ENCODE measurements at places on chromosomes 16 and 17. TPM values are rescaled to one million over a fixed set of nuclear protein-coding genes. Genes with fewer than 3 reads are reported as not detected.

DNA sequence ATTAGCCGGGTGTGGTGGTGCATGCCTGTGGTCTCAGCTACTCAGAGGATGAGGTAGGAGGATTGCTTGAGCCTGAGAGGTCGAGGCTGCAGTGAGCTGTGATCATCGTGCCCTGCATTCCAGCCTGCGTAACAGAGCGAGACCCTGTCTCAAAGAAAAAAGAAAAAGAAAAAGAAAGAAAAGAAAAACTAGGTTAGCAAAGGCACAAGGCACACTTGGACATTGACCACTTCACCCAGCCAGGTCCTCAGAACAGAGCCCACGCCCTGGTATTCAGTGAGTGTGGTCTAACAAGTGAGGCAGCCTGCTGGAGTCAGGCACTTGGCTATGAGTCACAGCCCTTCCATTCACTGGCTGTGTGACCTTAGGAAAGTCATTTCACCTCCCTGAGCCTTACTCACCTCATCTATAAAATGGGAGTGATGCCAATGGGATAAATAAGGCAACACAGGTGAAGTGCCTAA, 10.4 kb downstream of the MILR1 start:
- DNase-seq: no peak

GRCh38 chr16:16877061-16877460, 498.1 kb downstream of the NPIPA7 start:
- no peak for DNase-seq

- no peak for DNase-seq
Measured at GRCh38 chr16:25045696-25046381, 30.7 kb upstream of the ARHGAP17 start.

DNA sequence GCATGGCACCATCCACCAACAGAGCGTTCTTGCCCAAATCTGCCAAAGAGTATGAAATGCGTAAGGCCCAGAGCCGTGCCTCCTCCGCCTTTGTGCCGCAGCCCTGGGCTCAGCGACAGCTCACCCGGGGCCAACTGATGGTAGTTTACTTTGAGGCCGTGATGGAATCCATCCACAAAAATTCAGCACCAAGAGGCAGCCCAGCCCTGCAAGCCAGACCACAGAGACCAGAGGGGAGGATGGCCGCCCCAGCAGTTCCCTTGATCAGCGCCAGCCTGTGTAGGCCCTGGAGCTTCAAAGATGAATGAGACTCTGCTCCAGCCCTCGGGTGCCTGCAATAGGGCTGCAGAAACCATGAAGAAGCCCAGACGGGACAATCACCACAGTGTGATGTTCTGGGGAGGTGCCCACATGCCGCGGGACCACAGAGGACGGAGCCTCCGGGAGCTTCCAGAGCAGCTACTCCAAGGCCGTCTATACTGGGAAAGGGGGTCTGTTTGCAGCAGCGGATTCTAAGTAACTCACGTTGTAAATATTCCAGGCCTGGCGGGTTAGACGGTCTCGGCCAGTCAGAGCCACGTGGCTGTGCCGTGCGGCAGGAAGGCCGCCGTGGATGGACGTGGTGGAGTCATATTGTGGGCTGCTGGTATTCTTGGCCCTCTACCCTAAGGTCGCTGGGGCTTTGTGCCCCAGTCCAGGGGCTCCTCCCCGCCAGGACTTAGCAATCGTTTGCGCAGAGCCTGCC, 80.3 kb downstream of the RBFOX3 start:
- DNase-seq: no peak

The SLC6A2 gene
- 0.10 TPM for polyA plus RNA-seq

DNA sequence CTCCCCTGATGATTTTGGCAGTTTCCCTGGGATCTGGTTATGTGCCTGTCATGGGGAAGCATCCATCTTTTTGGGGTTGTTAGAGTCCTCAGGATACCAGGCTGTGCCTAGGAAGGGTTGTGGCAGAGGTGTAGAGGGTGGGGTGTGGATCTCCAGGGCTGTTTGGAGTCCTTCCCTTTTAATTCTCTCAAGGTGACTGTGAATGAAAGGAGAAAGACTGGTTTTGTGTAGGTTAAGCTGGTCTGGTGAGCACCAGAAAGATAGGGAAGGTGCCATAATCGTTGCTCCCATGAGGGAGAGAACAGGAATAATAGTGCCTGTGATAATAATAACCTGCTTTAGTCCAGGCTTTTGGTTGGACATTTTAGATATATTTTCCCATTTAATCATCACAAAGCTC, 7.0 kb downstream of the MAP2K4 start:
- DNase-seq: no peak

DNA sequence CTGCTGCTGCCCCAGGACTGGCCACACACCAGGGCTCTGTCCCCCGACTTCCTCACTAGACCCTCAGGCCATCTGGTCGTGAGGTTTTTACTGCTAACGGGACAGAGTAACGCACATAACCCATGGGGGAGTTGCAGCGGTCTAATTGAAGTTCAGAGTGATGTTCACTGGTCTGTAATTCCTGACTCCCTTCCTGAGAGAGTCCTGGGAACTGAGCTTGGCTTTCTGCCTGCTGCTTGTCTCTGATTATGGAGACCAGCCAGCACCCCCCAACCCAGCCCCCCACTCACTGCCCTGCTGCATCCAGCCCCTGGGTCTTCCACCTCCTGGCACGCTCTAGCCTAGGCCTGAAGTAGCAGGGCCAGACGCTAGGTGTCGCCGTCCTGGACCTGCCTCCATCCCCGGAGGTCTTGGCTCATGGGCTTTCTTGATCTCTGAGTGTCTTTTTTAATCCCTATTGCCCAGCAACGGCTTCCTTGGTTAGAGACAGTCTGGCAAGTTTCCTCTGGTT, 192.9 kb downstream of the CCDC182 start:
- DNase-seq: no peak

DNA sequence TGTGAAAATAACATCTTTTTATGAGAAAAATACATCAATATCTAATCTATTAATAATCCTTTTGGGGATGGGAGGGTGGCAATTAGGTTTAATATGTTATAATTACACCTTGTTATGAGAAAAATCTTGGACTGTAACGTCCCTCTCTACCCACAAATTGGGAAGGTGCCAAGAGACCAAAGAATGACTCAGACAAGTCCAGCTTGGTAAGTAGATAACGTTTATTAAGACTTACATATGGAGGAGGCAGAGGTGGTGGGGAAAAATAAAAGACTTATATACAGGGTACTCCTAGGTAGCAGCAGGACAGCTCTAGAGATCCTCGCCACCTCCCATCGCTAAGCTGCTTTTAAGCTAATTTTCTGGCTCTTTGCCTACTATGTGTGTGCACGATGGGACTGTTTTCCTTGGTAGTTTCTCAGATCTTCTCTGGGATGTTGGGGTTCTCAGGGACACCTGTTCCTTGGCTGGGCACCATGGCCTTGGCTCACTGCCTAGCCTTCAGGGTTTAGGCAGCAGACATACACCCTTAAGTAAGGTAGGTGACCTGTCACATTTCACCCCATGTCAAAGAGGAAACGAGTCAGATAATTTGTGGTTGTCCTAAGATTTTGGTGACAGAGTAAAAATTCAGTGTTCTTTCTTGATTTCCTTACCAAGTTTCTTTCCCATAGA, 31.5 kb downstream of the RBL2 start:
- no peak for DNase-seq
